ENCODE measurements at places on chromosomes 11 and 22. TPM values are rescaled to one million over a fixed set of nuclear protein-coding genes. Genes with fewer than 3 reads are reported as not detected.
A peak's percentile ranks its signal among the peaks of the same experiment; 100 is the strongest.

Gene OR10W1
- polyA plus RNA-seq: not detected

Gene FXYD6
- 36.4 TPM for polyA plus RNA-seq

Gene GRIA4
- not detected for polyA plus RNA-seq

Gene LIN7C
- polyA plus RNA-seq: 18.9 TPM

DNA sequence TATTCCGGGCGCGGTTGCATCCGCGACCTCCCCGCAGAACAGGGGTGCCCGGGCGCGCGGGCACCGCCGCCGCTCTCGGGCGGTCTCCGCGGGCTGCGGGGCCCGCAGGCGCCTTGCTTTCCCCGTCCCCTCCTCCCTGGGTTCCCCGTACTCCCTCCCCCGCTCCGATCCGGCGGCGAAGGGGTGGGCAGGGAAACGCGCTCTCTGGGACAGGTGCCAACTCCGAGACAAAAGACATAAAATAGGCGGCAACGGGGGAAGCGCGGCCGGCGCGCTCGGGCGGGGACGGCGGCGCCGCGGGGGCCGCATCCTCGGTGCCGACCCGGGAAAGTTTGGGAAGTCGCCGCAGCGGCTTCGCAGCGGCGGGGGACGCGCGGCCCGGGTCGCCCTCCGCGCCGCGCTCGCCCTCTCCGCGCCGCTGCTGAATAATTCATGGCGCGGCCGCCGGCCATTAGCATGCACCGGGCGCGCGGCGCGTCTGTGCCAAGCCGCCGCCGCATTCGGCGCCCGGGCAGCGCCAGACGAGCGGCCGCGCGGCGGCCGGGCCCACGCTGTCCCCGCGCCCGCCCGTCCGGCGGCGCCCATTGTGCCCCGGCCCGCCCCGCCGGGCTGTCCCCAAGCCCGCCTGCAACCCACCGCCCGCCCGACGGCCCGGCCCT is 78.7 kb upstream of the PPARA start:
- H3K4me1 ChIP-seq: peaks cover 70% of the 10 kb centered on the region
- DNase-seq: peak; percentile 40
- peaks cover 6% of the 10 kb centered on the region for H3K36me3 ChIP-seq
- H3K4me3 ChIP-seq: peak overlapping the region; percentile 89
- H3K27ac ChIP-seq: peak overlapping the region; percentile 81

- no peaks in the 10 kb centered on the region for H3K36me3 ChIP-seq
- H3K4me1 ChIP-seq: no peaks in the 10 kb centered on the region
- H3K4me3 ChIP-seq: no peak overlapping the region
- H3K27me3 ChIP-seq: no peaks in the 10 kb centered on the region
These were observed 415.9 kb downstream of the METTL15 start for GRCh38 chr11:28524098-28524497.

GRCh38 chr22:26479792-26480610 is 3.6 kb downstream of the HPS4 start:
- DNase-seq: peak; percentile 39
- H3K27ac ChIP-seq: peak overlapping the region; percentile 22
- H3K36me3 ChIP-seq: no peaks in the 10 kb centered on the region
- H3K27me3 ChIP-seq: no peaks in the 10 kb centered on the region
- peaks cover 80% of the 10 kb centered on the region for H3K4me1 ChIP-seq

GRCh38 chr11:32052215-32052614 is 38.7 kb upstream of the RCN1 start:
- peak; percentile 50 for DNase-seq
- H3K4me3 ChIP-seq: no peak overlapping the region
- H3K4me1 ChIP-seq: peaks cover 5% of the 10 kb centered on the region
- H3K27ac ChIP-seq: no peak overlapping the region
- no peaks in the 10 kb centered on the region for H3K36me3 ChIP-seq

DNA sequence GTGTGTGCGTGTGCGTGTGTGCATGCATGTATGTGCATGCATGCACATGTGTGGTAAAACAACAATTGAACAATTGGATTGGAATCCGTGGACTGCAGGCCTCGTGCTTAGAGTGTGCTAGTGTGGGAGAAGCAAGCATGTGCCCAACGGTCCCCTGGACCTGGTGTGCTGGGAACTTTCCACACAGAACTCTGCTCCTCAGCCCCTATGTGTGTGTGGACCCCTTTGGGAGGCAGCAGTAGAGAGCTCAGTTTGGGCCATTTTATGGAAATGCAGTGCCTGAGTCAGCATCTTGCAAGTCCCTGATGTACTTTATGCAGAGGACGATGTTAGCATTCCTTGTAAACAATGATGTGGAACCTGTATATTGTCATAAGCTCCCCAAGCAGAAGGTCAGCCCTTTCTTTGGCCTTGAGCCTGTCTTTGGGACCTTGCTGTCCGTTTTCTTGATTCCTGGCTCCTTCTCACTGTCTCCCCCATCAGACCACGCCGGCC is 167.3 kb downstream of the TBC1D22A start:
- DNase-seq: no peak
- no peak overlapping the region for H3K27ac ChIP-seq
- no peaks in the 10 kb centered on the region for H3K27me3 ChIP-seq
- no peaks in the 10 kb centered on the region for H3K4me1 ChIP-seq

DNA sequence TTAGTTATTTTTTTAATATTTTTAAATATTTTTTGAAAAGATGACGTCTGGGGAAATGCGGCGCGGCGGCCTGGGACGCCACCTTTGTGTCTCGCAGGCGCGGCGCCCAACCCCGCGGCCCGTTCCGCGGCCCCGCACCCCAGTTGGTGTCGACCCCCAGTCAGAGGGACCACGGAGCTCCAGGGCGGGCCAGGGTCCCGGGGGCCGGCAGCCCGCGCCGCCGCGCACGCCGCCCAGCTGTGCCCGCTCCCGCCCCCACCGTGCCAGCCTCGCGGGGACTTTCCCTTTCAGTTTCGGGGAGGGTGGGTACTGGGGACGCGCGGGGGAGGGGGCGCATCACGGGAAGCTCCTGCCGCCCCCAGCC is 1.6 kb downstream of the CCND1 start:
- no peak overlapping the region for H3K27ac ChIP-seq
- H3K27me3 ChIP-seq: peaks cover 31% of the 10 kb centered on the region
- H3K36me3 ChIP-seq: no peaks in the 10 kb centered on the region
- peak overlapping the region; percentile 51 for H3K4me3 ChIP-seq
- H3K4me1 ChIP-seq: peaks cover 36% of the 10 kb centered on the region

DNA sequence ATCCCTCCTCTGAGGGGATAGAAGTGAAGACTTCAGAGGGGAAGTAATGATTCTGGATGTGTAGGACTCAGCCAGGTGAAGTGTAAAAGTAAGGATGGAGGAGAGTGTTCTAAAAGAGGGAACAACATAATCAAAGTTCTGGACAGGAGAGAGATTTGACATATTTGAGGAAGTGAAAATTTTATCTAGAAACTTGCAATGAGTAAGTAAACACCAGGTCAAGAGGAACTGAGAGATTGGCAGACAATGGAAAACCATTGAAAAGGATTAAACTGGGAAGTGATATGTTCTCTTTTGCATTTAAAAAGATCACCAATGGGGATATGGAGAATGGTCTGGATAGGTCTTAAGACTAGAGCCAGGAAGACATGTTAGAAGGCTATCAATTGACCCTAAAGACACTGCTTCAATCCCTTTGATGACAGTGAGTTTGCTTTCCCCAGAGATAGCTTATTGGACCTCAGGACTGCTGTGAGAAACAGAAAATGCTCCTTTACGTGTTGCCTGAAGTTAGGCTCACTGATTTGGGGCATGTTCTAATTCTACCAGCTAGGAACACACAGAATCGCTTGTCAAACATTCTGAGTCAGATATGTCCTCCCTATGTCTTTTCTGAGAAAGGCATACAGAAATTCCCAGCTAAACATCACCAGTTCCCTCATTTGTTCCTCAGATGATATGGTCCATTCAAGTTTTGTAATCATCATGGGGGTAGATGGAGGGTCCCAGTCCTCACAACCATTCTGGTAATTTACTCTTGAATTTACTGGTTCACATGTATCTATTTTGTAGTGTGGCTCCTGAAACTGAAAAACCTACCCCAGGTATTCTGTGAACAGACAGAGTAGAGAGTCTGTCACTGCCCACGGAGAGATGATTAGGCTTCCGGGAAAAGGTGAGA is 144.9 kb downstream of the MAML2 start:
- peak; percentile 75 for DNase-seq
- peaks cover 30% of the 10 kb centered on the region for H3K4me1 ChIP-seq
- H3K4me3 ChIP-seq: peak overlapping the region; percentile 4
- no peaks in the 10 kb centered on the region for H3K36me3 ChIP-seq
- no peaks in the 10 kb centered on the region for H3K27me3 ChIP-seq
